ENCODE measurements at places on chromosomes 3 and 15.

- DNase-seq = no peak
These were observed 73.1 kb upstream of the SLC6A6 start for GRCh38 chr3:14329116-14329830.

DNA sequence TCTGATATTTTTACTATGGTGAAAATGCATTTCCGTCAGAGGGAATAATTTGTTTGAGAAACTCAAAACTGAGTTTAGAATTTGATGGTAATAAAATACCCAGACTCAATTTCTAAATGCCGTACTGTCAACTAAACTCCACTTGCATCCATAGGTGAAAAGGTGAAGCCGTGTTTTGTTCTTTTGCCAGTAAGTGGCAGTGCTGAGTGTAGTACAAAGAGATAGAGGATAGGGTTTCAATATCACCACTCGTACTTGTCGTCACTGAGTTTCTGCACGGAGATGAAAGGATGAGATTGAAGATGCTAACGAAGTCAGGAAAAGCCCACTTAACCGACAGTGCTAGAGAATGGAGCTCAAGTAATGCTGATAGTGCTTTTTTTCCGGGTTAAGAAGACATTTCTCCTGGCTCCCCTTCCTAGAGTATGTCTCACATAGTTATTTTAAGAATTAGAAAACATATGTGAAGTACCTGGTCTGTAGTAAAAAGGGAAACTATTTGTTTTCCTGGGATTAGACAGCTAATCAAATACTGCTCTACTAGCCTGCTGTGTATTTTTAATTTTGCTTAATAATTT lies 345.1 kb downstream of the IL5RA start:
- DNase-seq = no peak

DNA sequence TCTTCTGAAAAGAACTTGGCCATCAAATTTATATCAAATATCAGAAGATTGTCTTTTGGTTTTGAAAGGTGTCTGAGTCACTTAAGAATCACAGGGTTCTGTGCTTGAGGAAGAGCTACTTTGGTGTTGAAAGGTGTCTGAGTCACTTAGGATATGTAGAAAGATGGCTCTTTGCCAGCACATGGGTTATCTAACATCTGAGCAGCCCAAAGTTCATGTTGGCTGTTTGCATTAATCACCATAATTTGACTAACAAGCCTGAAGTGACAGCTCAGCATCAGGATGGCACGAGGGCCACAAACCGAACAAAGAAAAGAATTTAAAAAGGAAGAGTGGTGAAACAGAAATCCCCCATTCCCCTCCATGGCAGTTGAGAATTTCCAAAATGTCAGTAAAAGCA lies 190.5 kb upstream of the CMC1 start:
- DNase-seq = no peak

DNA sequence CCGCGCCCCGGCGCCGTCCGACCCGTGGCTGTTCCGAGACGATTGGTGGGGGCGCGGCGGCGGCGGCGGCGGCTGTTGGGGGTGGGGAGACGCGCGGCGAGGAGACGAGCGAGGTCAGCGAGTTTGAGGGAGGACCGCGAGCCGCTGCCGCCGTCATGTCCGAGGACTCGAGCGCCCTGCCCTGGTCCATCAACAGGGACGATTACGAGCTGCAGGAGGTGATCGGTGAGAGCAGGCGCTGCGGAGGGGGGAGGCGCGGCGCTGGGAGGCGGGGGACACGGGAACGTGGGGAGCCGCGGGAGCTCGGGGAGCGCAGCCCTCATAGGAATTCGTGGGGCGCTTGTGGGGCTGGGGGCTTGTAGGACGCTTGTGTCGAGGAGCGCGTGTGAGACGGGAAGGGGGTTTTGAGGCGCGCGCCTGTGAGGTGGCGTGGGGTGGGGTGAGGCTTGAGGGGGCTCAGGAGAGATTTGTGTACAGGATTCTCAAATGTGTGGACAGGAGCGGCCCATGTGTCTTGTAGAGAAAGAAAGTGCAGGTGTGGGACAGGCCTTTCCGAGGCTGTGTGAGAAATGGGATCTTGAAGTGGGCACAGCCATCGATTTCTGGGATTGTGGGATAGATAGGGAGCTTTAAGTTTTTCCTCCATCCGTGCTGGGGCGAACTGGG lies 518 bp downstream of the OXSR1 start:
- DNase-seq = peak; percentile 71

DNA sequence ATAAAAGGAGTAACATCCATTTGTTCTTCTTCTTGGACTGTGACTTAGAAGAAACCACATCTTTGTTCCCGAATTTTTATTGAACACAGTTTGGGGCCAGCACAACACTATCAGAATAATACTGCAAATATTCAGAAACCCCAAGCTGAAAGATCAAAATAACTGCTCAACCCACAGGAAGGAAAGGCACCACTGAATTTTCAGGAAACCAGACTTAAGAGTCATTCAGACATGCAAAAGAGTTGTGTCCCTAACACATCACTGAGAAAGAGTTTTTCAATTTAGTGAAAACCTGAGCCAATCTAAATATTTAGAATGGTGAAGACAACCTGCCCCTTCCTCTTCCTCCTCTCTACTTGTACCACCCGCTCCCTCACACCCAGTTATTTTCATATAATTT lies 295.0 kb upstream of the RORA start:
- no peak for DNase-seq

DNA sequence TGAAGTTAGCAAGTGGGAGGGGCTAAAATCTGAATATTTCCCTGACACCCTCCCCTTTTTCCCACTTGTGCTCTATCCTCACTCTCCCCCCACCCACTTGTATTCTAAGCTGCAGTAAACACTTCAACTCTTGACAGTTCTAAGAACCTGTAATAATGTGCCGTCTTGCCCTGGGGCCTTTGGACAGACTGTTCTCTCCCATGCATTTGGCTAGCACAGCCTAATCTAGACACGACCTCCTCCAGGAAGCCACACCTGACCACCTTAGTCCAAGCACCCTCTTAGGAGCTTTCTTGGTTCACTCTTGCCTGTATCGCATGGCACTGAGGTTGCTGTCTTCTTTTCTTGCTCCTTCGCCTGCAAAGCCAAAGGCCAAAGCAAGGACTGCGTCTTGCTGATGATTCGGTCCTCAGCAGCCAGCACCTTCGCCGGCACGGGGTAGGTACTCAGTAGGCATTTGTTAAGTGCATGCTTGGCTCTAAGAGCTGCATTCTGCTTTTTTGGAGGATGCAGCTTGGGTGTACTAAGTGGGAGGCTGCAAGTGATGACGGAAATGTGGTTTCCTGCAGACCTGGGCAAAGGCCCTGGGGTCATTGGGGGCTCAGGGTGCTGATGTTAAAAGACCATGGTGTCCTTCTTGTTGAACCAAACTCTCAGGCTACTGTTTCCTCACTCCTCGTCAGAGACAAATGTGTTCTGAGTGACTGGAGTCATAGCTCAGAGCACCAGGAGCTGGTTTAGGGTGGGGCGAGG lies 2.0 kb upstream of the ZNF710 start:
- no peak for DNase-seq

DNA sequence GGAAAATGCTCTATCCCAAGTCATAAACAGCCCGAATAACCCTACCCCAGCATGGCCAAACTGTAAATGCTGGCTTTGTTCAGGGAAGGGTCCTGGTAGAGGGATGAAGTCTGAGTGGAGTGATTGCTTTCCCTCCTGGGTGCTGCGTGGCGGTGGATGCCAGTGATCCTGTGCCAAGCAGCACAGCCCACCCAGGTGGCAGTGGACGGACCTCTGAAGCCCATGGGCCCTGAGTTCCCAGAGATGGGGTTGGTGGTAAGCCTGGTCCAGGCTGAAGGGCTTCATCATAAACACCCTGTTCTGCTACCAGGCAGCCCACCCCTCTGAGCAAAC lies 69.3 kb upstream of the ITGA11 start:
- DNase-seq = peak; percentile 29

DNA sequence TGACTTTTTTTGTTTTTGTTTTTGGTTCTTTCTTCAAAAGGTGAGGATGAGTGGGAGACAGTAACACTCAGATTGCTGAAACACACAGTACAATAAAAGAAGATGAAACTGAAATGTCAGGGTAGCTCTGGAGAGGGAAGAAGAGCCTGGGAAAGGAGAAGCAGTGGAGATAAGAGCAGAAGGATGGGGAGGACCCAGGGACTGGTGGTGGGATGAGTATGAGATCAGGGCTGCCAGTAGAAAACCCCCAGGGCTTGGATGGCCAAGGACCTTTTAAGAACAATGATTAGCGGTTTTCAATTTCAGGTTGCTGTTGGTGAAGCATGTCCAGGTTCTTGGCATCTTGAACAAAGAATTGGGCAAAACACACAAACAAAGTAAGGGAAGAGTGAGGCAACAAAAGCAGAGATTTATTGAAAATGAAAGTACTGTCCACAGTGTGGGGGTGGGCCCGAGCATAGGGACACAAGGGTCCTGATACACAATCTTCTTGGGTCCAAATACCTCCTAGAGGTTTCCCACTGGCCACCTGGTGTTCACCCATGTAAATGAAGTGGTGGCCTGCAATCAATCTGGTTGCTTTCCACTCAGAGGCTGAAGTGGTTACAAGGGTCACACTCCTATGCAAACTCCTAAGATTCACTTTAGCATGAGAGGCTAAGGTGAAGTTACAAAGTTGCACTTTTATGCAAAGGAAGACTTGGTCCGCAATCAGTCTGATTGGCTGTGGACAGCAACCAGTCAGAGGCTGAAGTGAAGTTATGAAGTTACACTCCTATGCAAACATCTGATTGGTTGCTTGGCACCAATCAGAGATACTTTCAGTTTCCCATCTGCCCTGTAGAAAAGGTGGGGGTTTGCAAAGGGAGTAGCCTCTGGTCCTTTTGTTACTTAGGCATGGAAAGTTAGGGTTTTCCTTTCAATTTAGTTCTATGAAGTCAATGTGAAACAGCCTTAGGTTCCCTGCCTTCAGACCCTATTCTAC lies 26.1 kb upstream of the MFSD1 start:
- no peak for DNase-seq

GRCh38 chr3:14322667-14323295 lies 79.6 kb upstream of the SLC6A6 start:
- DNase-seq = no peak

DNA sequence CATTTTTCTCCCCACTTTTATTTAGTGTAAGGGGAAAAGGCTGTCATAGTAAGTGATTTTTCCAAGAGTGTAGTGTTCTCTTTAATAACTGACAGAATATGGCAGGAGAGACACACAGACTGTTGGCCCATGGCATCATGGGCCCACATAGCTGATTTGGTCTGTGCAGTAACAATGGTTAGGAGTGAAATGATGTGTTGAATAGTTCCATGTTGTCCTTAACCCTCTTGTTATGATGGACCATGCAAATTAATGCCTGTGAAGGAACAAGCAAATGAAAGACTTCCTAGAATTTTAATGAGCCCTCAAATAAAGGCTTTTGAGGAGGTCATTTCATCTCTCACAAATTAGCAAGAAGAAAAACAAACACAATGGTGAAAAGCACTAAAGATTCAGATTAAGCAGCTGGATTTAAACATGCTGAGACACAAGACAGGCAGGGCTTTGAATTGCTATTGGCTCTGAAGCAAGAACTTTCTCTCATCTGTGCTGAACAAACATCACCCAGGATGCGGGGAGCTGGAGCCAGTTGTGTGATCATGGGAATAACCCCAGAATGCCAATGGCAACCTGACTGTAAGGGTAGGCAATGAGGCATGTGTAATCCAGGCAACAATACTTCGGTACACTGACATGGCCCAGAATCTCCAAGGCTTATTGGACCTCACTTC lies 136.7 kb upstream of the VEPH1 start:
- DNase-seq = no peak

DNA sequence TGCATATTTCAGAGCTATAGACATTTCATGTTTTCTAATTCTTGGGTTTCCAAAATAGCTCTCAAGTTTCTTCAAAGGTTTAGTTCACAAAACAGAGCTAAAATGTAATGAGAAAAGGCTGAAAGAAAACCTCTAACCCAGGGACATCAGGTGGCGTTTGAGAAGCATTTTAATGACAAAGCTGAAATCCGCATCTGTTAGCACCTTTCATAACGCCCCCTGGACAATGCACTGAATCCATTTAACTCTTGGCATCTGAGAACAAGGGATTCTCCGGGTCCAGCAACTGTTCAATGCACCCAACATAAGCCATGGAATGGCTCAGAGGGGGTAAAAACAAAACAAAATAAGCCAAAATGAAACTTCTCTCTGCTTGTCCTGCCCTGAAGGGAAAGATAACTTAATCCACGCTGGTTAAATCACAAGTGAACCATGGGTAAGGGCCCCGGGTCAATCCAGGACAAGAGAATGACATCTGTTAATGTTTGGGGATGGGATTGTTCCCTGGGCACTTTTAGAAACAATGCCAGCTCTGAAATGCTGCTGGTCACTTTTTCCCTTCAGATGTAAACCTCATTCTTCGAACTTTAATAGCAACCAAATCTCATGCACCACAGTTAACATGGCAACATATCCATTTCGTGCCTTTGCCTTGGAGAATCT lies 466.2 kb upstream of the ADAMTS9 start:
- DNase-seq = no peak

GRCh38 chr15:96366526-96366877 lies 36.0 kb downstream of the NR2F2 start:
- DNase-seq = no peak

GRCh38 chr3:148331081-148331846 lies 366.4 kb upstream of the AGTR1 start:
- no peak for DNase-seq

- DNase-seq = no peak
These were observed 154.3 kb downstream of the ECT2 start for GRCh38 chr3:172904711-172905373.

DNA sequence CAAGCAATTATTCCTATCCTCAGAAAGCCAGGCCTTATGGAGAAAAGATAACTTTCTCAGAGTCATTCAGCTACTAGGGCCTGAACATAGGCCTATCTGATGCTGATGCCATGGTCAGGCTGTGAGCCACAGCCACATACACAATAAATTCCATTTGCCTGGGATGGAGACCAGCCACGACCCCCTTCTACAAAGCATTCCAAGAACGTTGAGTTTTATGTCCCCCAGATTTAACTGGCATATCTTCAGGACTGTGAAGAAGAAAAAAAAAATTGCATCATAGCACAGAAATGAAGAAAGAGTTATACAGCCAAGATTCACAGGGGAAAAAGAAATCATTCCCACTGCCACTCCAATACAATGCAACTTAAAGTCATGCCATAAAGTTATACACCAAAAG lies 100.0 kb downstream of the THBS1 start:
- DNase-seq = no peak

- DNase-seq = no peak
These were observed 116.9 kb upstream of the BCHE start for GRCh38 chr3:165954171-165954570.

DNA sequence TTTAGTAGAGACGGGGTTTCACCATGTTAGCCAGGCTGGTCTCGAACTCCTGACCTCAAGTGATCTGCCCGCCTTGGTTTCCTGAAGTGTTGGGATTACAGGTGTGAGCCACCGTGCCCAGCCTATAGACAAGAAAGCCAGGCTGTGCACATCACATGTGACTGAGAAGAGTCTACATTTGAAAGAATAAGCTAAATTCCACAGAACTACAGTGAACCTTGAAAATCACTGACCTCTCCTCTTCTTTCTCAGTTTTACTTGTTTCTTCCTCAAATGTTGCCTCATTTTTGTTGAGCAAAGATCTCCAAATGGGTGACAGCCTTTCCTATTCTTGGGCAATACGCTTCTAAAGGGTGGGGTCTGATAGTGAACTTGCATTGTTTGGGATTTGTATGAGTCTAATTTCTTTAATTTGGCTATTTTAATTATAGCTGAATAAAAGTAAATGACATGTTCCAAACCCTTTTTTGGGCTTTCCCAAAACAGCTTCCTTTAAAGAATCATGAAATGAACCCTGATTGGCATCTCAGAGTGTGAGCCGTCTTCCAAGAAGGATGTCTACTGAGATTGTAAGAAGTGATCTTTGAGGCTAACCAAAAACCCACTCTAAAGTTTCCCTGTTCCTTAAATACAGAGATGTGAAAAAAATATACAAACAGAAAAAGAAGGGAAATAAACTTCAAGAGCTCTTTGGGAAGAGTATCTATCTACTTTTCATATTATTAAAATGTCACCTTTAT lies 21.6 kb upstream of the SPTBN5 start:
- DNase-seq = no peak

Measured in ureter (tissue), 1 donor.